ENCODE measurements at places on chromosomes 6 and 20. TPM values are rescaled to one million over a fixed set of nuclear protein-coding genes. Genes with fewer than 3 reads are reported as not detected.

DNA sequence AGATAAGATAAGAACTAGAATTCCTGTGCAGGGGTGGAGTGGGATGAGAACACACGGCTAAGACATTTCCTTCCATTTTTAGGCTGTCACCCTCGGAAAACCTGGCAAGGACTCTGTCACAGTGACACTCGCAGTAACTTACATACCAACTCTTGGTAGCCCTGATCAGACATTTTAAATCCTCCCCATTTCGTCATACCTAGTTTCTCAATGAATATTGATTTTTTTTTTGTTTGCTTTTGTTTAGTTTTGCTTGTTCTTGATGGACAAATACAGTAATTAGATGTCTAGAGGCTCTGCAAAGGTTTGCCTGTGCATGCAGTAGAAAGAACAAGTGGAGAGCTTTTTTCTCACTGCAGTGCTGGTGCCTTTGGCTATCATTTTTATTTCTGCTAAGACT lies 213.0 kb upstream of the FAM83B start:
- H3K4me1 ChIP-seq, result no peaks in the 10 kb centered on the region
- H3K27ac ChIP-seq, result no peak overlapping the region
- DNase-seq, result no peak
- H3K36me3 ChIP-seq, result no peaks in the 10 kb centered on the region

The ANKEF1 gene
- total RNA-seq, result 6.9 TPM

The SUMO4 gene
- total RNA-seq, result 1.2 TPM

GRCh38 chr20:362271-363254 lies 15.7 kb downstream of the NRSN2 start:
- DNase-seq, result peak; percentile 63
- H3K27ac ChIP-seq, result no peak overlapping the region
- no peaks in the 10 kb centered on the region for H3K27me3 ChIP-seq
- no peaks in the 10 kb centered on the region for H3K36me3 ChIP-seq
- H3K4me3 ChIP-seq, result no peak overlapping the region

The TSPO2 gene
- total RNA-seq, result not detected

Data from ovary (tissue), 10 donors.